ENCODE measurements at places on chromosomes 12 and 14. TPM values are rescaled to one million over a fixed set of nuclear protein-coding genes. Genes with fewer than 3 reads are reported as not detected.

GALNT6 gene
- 0.74 TPM for total RNA-seq

SERPINA10 gene
- not detected for total RNA-seq

KLHL33 gene
- total RNA-seq, result 0.18 TPM

RITA1 gene
- total RNA-seq, result 16.3 TPM

COL2A1 gene
- not detected for total RNA-seq

NR1H4 gene
- total RNA-seq, result not detected

TMED10 gene
- 143 TPM for total RNA-seq

TSFM gene
- 16.2 TPM for total RNA-seq
